GM06990 (cell line): ENCODE measurements at places on chromosomes 2 and 18.
A peak's percentile ranks its signal among the peaks of the same experiment; 100 is the strongest.

DNA sequence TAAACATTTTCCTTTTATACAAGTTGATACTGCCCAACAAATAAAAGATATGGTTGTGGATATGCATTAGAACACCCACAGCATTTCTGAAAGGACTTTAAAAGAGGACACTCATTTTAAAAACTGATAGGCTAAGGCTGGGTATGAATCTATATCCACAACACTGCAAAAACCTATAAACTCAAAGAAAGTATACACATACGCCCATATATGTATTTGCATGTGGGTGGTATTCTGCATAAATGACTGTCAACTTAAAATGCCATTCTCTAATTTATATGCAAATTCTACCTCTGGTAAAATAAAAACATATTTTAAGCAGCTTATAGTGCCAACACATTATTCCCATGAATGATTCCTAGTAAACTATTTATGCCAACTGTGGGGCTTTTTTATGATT, 20.1 kb downstream of the FIGN start:
- DNase-seq: no peak

DNA sequence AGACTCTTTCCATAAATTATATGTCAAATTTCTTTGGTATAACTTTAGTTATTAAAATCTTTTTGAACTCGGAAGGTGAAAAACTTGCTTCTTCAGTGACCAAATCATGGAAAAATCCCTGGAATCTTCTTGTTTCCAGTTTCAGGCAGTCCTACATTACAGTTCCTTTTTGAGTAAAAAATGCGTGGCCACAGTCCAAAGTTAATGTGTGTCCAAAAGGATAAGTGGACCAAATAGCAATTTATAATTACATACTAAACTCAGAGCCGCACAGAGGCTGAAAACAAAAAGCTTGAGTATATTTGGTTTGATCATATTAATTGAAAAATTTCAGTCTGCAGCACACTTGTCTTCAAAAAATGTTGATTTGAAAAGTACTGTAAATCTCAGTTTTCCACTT, 28.4 kb upstream of the DYNC2LI1 start:
- DNase-seq: no peak

DNA sequence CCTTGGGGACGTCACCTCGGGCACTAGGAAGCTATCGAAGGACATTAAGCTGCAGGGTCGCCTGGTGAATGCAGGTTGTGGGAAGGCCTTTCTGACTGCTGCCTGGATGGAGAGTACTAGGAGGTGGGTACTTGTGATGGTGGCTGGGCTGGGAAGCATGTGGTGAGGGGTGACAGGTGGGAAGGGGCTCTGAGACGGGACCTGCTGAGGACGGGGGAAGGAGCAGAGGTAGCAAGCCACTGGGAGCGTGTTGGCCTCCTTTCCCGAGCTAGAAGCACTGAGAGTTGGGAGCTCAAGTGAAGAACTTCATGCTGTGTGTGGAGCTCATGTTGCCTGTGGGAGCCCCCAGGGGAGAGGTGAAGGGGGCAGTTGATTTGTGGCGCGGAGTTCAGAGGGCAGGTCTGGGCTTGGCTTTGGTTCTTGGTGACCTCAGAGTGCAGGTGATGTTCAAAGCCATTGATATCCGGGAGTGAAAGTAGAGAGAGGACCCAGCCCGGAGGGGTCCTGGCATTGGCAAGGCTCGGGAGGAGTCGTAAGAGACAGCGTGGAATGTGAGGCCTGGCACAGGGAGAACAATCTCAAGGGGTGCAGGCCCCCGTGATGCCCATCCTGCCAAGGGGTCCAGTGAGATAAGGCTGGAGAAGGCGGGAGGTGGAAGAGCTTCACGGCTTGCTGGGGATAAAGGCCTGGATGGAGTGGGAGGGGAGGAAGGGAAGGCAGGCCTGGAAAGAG, 13.2 kb downstream of the MROH2A start:
- no peak for DNase-seq

- no peak for DNase-seq
Measured at GRCh38 chr18:68221111-68221724, 493.7 kb downstream of the TMX3 start.

DNA sequence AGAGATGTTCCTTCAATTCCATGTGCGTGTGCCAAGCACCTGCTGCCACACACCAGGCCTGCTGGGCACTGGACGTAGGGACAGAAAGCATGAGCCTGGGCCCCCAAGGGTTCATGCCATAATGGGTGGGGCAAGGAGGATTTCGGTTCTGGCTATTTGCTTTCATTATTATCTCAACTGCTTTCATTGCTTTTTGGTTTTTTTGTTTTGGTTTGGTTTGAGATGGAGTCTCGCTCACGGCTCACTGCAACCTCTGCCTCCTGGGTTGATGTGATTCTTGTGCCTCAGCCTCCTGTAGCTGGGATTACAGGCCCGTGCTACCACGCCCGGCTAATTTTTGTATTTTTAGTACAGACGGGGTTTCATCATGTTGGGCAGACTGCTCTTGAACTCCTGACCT, 57.2 kb downstream of the SF3B1 start:
- DNase-seq: peak; percentile 28

GRCh38 chr2:196066291-196067087, 2.1 kb downstream of the DNAH7 start:
- DNase-seq: no peak

GRCh38 chr18:45412577-45412976, 202.7 kb upstream of the SLC14A2 start:
- DNase-seq: no peak

GRCh38 chr2:129888896-129889295, 90.6 kb upstream of the RAB6C start:
- no peak for DNase-seq

DNA sequence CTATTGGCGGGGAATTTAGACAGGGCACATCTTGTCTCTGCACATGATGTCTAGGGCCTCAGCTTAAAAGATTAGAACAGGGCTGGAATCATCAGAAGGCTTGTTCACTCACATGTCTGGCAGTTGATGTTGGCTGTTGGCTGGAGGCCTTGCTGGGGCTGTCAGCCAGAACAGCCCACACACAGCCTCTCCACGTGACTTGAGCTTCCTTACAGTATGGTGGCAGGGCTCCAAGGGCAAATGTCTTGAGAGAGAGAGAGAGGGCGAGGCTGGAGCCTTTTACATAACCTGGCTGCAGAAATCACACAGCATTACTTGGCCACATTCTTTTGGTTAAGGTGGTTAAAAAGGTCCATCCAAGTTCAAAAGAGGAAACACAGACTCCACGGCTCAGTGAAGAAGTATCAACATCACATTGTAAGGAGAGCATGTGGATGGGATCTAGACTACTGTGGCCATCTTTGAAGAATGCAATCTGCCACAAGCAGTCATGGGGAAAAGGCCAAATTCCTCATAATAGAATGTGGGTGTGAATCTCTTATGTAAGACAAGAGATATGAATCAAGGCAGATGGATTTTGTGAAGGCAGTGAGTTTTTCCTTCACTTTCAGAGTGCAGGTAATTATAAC, 30.4 kb downstream of the SRSF7 start:
- DNase-seq: peak; percentile 45

GRCh38 chr2:157261199-157261782, 3.8 kb downstream of the GALNT5 start:
- DNase-seq: no peak

DNA sequence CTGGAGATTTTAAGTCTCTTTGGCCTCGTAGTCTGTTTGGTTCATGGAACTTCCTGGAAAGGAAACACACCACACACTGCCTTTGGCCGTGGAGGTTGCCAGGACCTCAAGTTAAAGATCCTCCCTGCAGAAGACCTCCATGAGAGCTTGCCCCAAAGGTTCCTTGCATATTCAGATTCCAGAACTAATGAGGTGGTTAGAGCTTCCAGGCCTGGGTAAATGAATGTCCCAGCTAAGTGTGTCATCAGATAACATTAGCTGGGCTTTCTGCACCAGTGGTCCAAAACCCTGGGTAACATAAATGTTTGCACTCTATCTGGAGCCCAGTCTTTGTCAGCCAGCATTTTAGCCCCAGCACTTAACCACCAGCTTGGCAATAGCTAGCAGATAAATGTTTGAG, 122.1 kb upstream of the EML6 start:
- no peak for DNase-seq

- DNase-seq: no peak
Measured at GRCh38 chr2:214215107-214215506, 195.7 kb upstream of the VWC2L start.

GRCh38 chr2:126888046-126888445, 10.6 kb upstream of the TEX51 start:
- DNase-seq: no peak

DNA sequence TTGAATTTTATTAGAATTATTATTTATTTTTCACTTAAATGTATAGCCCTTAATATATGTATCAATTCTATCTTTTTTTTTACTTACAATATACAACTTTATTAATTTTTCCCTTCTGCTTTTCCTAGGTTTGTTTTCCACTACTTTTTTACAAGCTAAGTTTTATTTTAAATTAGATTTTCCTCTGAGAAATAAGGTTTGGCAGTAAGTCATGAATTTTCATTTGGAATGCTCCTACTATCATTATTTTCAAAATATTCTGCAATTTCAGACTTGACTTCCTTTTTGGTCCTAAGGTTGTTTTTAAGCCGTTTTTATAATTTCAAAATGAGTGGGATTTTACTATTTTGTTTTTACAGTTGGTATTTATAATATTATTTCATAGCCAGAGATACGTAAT, 222.8 kb upstream of the PIEZO2 start:
- DNase-seq: no peak

DNA sequence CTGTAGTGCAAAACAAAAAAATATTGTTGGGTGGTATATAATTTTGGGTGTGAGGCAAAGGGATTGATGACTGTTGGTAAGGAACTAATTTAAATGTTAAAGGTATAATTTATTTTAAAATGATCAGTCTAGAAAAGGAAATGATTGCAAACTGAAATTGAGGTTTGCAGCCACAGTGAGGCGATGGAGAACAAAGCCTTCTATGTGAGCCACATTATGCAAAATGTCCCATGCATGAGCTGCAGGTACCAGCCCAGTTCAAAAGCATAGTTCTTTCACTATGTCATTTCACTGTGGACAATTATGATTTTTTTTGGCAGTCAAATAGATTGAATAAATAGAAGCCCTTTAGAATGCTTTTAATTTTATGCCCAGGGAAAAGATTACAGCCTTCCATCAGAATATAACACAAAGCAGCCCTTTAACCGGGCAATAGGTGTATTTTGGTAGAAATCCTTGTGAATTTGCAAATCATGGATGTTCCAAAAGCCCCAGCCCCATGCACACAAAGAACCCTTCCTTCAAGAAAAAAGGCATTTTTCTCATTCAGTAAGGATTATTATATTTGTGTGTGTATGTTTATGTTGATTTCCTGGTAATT, 1.7 kb downstream of the MAP2 start:
- DNase-seq: no peak

GRCh38 chr2:233449081-233449901, 95.0 kb downstream of the DGKD start:
- no peak for DNase-seq
